Activated CD8-positive, alpha-beta memory T cell treated with anti-CD3 and anti-CD28 coated beads for 24 hours (primary cell): ENCODE measurements at places on chromosomes 5 and 9.

DNA sequence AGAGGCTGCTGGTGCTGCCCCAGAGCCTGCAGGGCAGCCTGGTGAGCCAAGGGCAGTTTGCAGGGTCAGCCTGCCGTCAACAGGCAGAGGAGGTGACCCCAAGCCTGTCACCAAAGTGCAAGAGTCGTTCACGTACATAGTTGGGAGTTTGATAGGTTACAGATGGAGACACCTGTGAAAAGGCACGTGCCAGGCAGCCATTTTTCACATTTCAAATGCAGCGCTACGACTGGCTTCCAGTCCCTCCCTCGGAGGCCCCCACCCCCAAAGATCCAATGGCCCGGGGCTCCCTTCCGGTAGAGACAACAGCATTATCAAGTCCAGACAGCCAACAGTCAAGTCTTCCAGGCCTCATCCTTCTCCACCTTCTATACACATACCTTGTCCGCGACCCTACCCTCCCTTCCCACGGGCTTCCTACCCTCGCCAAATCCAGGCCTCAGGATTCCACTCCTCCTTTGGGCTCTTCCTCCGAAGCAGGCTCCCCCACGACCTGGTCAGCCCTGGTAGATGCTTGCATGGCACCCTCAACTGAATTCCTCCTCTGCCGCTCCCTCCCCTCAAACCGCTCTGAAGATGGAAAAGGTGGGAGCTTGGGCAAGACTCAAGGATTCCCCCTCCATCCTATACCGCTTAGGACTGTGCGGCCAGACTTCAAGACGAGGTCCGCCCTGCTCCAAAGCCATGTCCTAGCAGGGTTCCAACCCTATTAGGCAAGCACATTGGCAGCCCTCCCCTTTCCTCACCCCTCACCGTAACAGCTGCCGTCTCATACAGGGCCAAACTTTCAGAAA lies 13.2 kb downstream of the HNRNPH1 start:
- no peak for DNase-seq

DNA sequence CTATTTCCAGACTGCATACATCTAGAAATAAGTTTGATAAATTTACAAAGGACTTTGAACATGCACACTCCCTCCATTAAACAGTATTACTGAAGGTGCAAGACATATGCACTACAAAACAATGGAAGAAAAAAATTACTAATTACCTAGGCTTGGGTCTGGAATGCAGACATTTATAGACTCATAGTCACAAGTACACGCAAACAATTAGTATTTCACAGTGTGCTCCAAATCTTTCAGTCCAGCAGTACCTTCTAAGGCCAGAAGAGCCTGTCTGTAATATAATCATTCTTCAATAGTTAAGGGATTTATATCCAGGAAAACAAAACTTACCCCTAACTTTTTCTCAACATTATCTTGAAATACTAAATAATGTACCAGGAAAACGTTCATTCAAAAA lies 11.2 kb downstream of the RICTOR start:
- no peak for DNase-seq

GRCh38 chr5:53359916-53360517 lies 120.4 kb upstream of the FST start:
- DNase-seq, result no peak

GRCh38 chr5:87156631-87157030 lies 111.1 kb upstream of the RASA1 start:
- DNase-seq, result no peak

DNA sequence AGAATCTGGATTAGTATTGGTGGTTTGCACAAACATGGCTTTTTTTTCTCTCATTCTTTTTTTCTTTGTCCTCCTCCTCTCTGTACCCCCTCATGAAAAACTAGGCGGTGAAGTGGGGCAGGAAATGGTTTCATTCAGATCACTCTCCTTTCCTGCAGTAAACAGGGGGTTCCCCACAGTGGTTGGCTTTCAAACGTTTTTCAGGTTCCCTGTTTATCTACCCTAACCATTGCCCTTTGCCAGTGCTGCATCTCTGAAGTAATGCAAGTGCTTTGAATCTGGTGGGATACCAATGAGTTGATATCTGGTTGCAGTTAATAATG lies 29.8 kb downstream of the NR4A3 start:
- no peak for DNase-seq

DNA sequence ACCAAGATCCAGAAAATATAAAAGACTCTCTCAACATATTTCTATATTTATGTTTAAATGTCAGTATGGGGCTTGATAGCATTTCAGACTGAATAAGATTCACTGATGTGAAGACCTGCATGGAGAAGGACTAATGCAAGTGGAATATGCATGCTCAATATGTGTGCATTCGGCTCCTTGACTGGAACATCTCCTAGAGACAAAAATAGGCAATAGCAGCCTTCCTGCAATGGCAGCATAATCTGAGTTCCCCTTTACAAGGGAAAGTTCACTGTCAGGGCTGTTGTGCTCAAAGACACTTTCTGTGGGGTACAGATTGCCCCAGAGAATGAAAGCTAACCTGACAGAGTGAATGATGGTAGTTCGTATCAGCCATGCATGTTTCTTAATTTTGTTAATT lies 42.4 kb downstream of the STARD4 start:
- DNase-seq, result no peak
